ENCODE measurements at places on chromosomes 3 and 15. TPM values are rescaled to one million over a fixed set of nuclear protein-coding genes. Genes with fewer than 3 reads are reported as not detected.

GRCh38 chr3:165855581-165855980 lies 18.4 kb upstream of the BCHE start:
- H3K4me3 ChIP-seq, result no peak overlapping the region
- no peak overlapping the region for H3K27ac ChIP-seq
- H3K4me1 ChIP-seq, result no peaks in the 10 kb centered on the region
- no peaks in the 10 kb centered on the region for H3K27me3 ChIP-seq
- H3K36me3 ChIP-seq, result no peaks in the 10 kb centered on the region

- no peaks in the 10 kb centered on the region for H3K27me3 ChIP-seq
- no peaks in the 10 kb centered on the region for H3K36me3 ChIP-seq
- H3K27ac ChIP-seq, result peak overlapping the region; percentile 81
- no peaks in the 10 kb centered on the region for H3K4me1 ChIP-seq
Observed at GRCh38 chr3:195239121-195239520, 31.8 kb downstream of the XXYLT1 start.

DNA sequence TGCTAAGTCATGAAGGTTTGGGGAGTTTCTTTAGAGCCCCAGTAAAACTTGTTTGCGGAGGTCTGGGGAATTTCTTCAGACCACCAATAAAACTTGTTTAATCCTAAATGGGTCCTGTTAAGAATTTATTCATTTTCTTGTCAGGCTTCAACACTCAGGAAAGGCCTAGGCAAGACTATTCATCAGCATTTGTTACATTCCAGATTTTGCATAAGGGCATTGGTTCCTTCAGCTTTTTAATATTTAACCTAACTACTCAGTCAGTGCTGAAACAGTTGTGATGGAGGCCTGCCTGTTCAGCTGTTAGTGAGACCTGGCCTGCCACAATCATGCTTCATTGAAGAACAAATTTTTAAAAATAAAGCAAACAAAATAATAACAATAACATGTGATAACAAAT lies 954.2 kb upstream of the SEMA6D start:
- no peaks in the 10 kb centered on the region for H3K27me3 ChIP-seq
- DNase-seq, result no peak
- no peak overlapping the region for H3K4me3 ChIP-seq
- no peaks in the 10 kb centered on the region for H3K36me3 ChIP-seq

Gene CISH
- 2.3 TPM for total RNA-seq

Gene PDIA3
- total RNA-seq, result 130 TPM

Gene CADM2
- total RNA-seq, result 4.3 TPM

Gene PYGO1
- total RNA-seq, result 9.2 TPM

All from adrenal gland (tissue), 19 donors.